ENCODE measurements at places on chromosomes 7 and 10.

- no peak for DNase-seq
These were observed 17.0 kb upstream of the WAPL start for GRCh38 chr10:86538547-86538946.

GRCh38 chr10:3048119-3049019 lies 19.0 kb upstream of the PFKP start:
- DNase-seq = no peak

DNA sequence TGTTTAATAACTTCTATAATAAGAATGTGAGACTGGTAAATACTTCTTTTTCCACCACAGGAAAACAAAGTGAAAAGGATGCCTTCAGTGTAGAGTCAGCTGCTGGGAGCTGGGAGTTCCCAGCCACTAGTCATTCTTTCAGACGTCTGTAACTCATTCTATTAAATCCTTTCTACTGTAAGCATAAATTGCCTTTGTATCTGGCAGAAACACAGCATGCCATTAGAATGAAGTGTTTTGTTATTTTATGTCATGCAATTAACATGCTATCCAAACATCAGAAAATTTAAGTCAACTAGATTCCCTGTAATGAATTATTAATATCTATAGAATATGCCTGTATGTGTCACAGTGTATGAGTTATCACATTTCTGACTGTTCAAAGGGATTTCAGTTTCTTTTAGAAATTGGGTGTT lies 14.3 kb downstream of the BPGM start:
- no peak for DNase-seq

DNA sequence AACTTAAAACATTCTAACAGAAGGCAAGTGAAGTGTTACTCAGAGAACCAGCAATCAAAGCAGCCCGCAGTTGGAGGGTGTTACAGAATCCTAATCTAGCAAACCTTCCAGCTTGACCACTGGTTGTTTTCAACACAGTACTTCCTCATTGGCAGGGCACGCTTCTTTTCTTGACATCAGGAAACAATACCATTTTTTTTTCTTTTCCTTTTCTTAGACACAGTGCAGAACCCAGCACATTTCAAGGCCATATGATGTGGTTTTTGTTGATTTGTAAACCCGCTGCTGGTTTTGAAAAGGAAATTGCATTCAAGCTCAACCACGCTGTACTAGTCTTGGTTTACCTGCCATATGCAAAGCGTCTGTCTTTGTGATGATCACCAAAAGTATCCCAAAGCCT lies 33.4 kb downstream of the RHOBTB1 start:
- no peak for DNase-seq

DNA sequence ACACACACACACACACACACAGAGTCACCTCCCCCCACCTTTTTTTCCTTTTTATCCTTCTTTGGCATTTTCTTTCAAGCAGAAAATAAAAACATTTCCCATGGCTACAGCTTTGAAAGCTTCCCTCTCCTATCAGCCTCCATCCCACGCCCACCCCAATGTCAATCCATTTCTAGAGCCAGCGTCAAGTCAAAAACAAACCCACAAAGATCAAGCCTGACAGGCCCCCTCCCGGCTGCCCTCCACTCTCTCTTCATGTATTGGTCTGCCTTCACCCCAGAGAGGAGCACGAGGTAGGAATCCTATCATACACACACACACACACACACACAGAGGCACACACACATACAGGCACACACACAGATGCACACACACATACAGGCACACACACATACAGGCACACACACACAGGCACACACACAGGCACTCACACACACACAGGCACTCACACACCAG lies 8.0 kb upstream of the TNRC18 start:
- DNase-seq = no peak

DNA sequence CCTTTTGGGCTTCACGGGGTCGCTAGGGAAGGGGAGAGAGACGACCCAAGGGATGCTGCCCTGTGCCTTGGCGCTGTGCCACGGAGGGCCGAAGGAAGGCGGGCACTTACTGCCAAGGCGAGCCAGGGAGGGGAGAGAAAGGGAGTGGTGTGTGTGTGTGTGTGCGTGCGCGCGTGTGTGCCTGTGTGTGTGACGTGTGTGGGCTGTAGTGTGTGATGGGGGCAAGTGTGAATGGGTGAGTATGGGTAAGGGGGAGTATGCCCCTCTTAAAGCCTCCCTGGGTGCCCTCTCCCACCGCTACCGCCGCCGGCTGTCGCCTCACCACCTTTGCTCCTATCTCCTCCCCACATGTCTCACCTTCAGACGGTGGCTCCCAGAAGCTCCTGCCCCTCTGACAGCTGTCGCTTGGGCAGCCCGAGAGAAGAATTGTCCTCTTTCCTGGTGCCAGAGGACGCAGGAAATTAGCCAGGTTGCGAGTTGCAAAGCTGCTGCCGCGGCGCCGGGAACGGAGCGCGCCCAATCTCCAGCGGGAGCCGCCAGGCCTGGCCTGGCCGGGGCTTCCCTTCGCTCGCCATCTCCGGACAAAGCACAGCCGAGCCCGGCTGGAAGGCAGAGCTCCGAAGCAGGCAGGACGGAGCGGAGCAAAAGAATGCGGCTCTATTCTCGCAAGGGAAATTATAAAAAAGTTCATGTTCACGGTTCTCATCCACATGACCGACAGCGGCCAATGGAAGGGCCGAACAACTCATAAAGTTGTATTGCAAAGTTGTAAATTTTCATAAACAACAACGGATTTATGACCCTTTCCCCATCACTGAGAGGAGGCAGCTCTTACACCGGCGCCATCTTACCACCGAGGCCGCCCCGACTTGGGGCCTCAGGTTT lies at the start of gene HOXA3:
HOXA3 (minus strand) TSS at position 653 of the 885 bp plus-strand sequence. CDS start 41,943 bp downstream, outside the sequence.
- peak; percentile 40 for DNase-seq

DNA sequence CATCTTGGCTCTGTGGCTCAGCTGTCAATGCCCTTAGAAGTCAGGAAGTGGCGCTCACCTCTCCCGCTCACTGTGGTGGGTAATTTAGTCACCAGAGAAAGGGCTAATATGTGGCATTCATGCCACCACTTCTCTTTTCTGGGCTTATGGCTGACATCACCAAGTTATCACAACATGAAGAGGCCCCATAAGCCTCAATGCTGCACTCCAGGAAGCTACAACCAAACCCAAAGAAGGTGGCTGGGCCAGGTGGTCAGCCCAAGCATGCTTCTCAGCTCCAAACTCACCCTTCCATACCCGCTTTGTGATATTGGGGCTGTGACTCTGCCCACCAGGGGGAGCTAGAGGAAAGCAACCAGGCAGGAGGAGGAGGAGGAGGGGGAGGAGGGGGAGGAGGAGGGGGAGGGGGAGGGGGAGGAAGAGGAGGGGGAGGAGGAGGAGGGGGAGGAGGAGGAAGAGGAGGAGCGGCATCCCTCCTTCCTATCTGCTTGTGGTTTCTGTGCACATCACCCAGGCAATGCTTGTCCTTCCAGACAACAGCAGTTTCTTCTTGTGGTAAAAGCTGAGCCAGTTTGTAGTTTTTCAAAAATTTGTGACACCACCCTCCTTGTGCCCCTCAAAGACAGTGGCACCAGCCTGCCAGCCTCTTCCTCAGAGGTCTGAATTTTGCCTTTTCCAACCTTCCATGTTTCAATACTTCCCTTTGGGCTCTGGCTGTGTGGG lies 42.1 kb downstream of the CYP26A1 start:
- peak; percentile 71 for DNase-seq

GRCh38 chr7:128673571-128673970 lies 1.5 kb downstream of the GARIN1A start:
- no peak for DNase-seq

DNA sequence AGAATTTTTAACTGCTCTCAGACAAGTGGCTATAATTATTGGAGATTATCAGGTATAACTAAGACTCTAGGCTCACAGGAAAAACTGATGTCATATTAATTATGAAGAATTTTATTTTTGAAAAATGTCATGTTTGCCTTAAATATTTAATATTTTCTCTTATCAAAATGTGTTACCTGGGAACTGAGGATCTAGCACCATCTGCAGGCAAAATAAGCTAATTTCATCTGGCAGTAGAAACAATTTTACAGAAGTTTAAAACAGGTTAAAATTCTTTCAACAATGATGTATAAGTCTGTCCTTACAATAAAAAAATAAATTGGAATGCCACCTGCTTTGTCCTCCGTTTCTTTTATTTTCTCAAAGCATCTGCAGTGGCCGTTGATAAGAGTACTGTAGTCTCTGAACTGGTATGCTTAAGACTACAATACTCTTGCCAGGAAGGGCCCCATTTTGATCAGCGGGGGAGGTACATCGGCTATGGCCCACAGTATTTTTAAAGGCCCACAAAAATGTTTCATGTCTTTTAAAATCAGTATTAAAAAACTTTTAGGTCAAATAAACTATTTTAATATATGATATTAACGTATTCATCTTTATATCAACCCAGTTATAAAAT lies 81.3 kb downstream of the VWDE start:
- peak; percentile 13 for DNase-seq

GRCh38 chr7:2411049-2411448 lies 7.6 kb downstream of the CHST12 start:
- DNase-seq = no peak

DNA sequence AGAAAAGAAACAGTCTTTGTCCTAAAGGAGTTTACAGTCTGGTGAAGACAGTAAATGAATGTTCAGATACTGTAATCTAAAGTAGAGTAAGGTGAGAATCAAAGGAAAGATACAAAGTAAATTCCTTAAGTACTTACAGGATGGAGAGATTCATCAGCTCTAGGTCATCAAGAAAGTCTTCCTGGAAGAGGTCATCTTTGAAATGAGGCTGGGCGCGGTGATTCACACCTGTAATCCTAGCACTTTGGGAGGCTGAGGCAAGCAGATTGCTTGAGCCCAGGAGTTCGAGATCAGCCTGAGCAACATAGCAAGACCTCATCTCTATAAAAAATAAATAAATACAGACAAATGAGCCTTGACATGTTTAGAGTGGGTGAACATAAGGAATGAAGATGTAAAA lies 18.3 kb downstream of the FHIP2A start:
- no peak for DNase-seq

DNA sequence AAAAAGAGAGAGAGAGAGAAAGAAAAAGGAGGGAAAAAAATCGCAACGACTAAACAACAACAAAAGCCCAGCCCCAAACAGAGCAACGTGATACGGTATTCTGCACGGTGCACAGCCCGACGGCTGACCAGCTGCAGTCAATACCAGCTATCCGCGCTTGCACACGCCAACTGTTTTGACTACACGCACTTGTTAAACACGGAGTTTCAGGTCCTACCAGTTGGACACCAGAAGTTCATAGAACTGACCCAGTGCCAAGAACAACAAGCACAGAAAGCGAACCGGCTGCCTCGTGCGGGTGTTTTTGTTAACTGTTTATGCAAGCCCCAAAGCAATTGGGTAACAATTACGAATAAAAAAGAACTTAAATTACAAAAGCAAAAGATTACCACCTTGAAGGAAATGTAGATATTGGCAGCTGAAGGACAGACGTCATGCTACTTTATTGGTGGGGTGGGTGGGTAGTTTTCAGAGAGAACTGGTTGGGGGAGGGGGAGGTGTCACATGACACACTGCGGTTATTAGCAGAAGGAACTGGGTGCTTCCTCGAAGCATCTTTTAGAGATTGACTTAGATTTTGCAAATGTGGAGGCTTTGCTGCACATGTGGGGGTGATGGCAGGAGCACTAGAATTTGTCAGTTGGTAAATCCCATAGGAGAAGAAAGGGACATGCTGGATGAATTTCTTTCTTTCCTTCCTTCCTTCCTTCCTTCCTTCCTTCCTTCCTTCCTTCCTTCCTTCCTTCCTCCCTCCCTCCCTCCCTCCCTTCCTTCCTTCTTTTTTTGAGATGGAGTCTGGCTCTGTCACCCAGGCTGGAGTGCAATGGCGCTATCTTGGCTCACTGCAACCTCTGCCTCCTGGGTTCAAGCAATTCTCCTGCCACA lies 110.6 kb upstream of the EFCAB10 start:
- peak; percentile 33 for DNase-seq

DNA sequence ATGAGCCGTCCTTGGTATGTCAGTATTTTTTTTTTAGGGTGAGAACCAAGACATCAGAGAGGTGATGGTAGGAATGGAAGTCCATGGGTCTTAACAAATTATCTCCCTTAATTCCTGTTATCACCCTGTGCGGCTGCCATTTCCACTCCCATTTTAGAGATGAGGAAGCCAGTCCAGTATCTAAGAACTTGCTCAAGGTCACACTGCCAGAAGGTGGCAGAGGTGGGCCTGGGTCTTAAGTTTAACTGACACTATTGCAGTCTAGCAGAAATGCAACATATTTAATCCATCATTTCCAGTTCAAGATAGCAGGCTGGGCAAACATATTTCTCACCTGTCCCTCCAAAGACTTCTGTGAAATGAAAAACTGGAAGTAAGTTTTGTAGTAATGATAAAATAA lies 108.3 kb downstream of the GLI3 start:
- DNase-seq = peak; percentile 13

GRCh38 chr10:59967079-59967478 lies 60.7 kb upstream of the CCDC6 start:
- no peak for DNase-seq

DNA sequence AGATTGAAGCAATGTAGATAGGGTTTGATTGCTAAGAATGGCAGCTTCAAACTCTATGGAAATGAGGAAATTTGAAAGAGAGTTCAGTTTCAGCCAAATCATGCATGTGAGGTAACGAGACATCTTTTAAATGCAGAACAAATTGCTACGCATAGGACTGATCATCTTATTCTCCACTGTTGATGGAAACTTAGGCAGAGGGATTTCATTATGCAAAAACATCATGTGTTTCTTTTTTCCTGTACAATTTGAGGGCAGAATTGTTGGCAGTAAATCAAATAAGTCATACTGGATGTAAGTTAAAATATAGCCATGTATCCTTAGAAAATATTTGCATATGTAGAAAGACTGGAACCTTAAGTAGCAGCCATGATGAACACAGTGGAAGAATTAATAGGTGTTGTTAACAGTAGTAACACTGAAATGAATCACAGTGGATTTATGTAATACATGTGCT lies 327.4 kb downstream of the CDK14 start:
- DNase-seq = no peak

Data from NCI-H82 (cell line).